Right ventricle myocardium superior (tissue), 1 donor: ENCODE measurements at places on chromosomes 1 and 21. TPM values are rescaled to one million over a fixed set of nuclear protein-coding genes. Genes with fewer than 3 reads are reported as not detected.

GRCh38 chr1:30822006-30822405 lies 64.4 kb upstream of the LAPTM5 start:
- DNase-seq = no peak

DNA sequence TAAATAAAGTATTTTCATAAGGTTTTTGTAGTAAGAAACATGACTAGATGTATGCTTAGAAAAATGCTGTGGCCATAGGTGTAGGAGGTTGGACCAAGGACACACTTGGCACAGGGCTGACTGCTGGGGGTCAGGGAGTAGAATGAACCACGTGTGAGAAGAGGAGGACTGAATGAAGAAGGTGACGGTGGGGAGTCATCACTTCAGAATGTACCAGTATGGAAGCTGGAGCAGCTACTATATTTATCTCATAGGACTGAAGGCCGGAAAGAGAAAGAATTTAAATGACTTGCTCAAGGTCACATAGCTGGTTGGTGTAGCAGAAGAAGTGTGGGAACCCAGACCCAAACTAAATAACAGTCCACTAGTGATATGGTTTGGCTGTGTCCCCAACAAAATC lies 79.8 kb upstream of the HAO2 start:
- DNase-seq = no peak

DNA sequence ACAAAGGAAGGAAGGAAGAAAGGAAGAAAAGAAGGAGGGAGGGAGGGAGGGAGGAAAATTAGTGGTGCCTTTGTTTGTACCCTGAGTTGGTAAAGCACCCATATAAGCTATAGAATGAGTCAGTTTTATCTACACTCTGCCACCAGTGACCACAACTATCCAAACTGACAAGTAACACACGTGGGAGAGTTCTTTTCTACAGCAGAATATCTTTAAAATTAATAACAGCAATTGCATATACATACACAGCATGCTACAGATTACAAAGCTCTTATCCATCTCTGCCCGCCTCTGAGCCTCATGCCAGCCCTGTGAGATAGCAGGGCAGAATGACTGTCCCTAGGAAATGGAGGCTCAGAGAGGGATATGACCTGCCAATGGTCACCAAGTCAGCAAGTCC lies 20.3 kb downstream of the CDCP2 start:
- no peak for DNase-seq

DNA sequence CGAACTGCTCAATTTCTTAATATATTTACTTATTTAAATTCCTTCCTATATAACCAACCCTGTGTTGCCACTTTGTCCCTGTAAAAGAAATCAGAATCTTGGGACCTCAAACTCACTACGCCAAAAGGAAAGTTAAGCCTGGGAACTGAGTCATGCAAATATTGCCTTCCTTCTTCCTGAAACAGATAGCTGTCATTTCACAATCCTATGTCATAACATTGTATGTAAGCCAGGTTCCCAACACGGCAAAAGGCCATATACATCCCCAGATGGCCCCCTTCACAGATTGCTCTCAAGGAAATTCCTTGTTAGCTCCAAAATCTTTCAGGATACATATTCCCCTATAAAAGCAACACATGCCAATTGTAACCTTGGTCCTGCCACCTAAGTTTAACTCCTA lies 39.7 kb downstream of the C21orf91 start:
- no peak for DNase-seq

DNA sequence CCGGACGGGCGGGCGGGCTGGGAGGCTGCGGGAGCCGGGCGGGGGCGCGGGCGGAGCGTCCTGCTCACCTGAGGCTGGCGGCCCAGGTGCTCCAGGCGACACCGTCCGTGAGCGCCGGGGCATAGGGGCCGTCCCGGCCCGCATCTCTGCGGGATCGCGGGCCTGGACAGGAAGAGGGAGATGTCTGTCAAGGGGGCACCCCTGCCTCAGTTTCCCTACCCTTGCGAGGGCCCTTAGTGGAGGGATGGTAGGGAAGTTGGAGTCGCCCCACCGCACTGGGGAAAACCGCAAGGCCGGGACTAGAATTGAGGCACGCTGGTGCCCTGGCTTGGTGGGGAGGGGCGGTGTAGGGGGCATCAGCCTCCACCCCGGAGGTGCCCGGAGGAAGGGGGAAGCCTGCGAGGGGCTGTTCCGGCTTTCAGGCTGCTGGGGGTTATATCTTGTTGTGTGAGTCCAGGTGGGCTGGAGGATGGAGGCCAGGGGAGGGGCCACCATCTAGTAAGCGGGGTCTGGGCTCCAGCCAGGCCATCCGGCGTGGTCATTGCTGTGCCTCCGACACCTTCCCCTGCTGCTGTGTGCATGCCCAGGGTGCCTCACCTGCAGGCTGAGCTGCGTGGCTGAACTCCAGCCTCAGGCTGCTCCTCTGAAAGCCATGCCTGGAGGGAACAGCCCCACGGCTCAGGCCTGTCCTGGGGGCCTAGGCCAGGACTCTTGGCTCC lies 580 bp downstream of the VWA1 start:
- DNase-seq = peak; percentile 37

The LYPD8 gene
- total RNA-seq = not detected

The ARHGAP30 gene
- total RNA-seq = 3.3 TPM

The CFAP45 gene
- total RNA-seq = 1.2 TPM
